ENCODE measurements at places on chromosomes 5 and 9. TPM values are rescaled to one million over a fixed set of nuclear protein-coding genes. Genes with fewer than 3 reads are reported as not detected.

Gene FAM170A
- not detected for total RNA-seq

DNA sequence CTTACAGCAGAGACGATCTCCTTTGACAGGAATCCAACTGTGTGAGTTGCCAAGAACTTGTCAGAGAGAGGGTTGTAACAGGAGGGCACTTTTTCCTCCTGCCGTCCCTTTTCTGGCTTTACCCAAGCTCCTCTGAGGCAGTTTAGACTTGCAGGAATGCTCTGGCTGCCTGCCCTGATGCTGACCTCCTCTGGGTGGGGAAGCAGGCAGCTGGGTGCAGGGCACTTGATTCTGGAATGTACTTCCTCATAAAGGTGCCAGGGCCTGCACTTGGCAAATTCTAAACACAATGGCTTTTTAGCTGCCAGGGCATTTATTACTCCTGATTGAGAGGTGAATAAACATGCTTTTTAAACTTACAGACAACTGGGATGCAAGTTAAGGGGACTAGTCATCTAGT lies 190.4 kb downstream of the EPB41L4A start:
- DNase-seq, result peak; percentile 87

Gene TIMD4
- not detected for total RNA-seq

Gene TEX48
- total RNA-seq, result not detected

Gene FOXI1
- not detected for total RNA-seq

Gene SPATA31C1
- total RNA-seq, result not detected

Gene CTNND2
- total RNA-seq, result not detected

Gene RAB3C
- total RNA-seq, result not detected

DNA sequence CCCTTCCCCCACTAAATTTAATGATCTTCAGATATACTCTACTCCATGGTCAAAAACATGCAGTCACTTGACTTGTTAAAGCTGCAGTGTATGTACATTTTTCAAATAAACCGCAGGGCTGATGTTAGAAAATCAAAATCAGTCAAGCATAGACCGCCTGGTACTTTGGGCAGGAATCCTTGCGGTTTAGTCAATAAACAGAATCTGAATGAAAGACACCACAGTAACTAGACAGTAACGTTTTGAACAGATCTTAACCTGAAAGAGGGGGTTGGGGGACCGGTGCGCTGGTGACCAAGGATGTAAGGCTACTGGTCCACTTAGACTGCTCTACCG lies 188.8 kb downstream of the BNC2 start:
- DNase-seq, result no peak

Gene OR13C5
- not detected for total RNA-seq

Gene UAP1L1
- total RNA-seq, result 3.7 TPM

DNA sequence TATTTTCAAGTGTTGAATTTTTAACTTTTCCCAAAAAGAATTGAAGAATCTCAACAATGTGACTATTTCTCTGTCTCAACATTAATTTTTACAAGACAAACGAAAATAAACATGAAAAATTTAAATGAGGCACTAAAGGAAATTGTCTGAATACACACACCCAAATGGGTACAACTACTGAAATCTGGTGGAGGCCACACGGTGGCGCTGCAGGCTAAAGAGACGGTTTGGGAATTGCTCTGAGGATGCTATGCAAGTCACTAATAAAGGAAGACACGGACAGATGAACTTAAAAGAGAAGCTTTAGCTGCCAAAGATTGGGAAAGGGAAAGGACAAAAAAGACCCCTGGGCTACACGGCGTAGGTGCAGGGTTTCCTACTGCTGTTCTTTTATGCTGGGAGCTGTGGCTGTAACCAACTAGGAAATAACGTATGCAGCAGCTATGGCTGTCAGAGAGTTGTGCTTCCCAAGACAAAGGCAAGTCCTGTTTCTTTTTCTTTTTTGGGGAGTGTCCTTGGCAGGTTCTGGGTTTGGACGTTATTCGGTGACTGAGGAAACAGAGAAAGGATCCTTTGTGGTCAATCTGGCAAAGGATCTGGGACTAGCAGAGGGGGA lies at the start of gene PCDHB10:
Gene PCDHB10, plus strand, starts transcription at position 244 of the 616 bp plus-strand sequence. Its CDS starts 200 bp downstream, at position 444.
- DNase-seq, result peak; percentile 60

GRCh38 chr5:157571357-157571827 lies 4.2 kb downstream of the ADAM19 start:
- no peak for DNase-seq

- DNase-seq, result no peak
Observed at GRCh38 chr5:120062515-120062917, 401.6 kb upstream of the PRR16 start.

DNA sequence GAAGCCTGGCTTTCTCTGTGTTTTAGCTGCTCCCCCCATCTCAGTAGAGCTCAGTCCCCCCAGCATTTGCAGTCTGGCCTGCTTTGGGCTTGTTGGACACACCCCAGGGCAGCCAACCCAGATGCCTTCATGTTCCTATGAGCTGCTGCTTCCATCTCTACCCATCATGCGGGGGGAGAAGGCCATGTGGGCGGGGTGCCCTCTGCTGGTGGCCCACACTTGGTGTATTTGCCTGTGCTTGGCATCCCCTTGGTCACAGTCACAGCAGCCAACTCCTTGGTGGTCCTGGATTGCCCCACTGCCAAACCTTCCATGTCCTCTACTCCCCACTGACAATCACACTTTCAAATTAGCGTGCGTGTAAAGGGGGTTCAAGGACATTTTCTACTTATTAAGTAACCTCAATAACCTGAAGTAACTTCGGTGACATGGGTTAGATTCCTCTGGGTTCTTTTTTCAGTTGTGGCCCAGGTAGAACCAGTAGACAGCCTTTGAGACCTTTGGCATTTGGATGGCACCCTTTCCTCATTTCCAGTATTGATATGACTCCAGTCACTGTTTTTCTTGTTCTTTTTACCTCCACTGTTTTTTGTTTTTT lies 42.8 kb downstream of the SNX30 start:
- DNase-seq, result peak; percentile 71

DNA sequence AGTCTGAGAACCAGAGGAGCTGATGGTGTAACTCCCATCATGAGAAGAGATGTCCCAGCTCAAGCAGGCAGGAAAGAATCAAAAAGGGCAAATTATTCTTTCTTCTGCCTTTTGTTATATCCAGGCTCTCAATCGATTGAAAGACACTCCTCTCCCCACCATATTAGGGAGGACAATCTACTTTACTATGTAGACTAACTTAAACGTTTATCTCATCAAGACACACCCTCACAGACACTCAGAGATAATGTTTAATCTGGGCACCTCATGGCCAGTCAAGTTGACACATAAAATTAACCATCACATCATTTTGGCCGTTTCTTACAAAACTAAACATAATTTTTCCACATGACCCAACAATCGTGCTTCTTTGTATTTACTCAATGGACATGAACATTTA lies 534.3 kb upstream of the RORB start:
- no peak for DNase-seq

DNA sequence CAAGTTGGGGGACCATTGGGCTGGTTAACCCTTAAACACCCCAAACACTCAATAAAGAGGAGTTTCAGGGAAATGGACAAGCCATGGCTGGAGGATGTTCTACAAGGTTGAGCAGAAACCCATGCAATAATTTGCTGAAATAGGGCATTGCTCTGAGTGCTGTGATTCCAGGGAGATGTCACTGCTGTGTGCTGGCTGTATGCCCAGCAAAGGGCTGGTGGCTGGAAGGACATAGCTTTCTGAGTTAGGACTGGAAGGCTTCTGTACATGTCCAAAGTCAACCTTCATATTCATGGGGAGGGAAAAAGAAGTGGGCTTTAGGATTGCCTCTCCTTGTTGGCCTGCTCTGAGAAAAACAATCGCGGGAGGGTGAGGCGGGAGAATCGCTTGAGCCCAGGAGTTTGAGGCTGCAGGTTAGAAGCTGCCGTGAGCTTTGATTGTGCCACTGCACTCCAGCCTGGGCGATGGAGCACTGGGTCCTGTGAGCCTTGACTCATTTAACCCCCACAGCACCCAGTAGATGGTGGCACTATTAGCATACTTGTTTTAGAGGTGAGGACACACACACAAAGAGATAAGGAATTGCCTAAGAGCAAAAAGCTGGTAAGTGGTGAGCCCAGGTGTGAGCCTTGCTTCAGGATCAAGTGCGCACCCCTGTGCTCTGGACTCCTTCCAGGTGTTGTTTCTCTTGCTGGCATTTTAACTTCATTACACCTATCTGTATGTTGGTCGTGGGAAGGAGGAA lies 20.4 kb downstream of the IL12B start:
- no peak for DNase-seq

GRCh38 chr5:32949286-32949970 lies 238.3 kb downstream of the NPR3 start:
- DNase-seq, result peak; percentile 29

Gene CCDC171
- total RNA-seq, result 1.8 TPM

DNA sequence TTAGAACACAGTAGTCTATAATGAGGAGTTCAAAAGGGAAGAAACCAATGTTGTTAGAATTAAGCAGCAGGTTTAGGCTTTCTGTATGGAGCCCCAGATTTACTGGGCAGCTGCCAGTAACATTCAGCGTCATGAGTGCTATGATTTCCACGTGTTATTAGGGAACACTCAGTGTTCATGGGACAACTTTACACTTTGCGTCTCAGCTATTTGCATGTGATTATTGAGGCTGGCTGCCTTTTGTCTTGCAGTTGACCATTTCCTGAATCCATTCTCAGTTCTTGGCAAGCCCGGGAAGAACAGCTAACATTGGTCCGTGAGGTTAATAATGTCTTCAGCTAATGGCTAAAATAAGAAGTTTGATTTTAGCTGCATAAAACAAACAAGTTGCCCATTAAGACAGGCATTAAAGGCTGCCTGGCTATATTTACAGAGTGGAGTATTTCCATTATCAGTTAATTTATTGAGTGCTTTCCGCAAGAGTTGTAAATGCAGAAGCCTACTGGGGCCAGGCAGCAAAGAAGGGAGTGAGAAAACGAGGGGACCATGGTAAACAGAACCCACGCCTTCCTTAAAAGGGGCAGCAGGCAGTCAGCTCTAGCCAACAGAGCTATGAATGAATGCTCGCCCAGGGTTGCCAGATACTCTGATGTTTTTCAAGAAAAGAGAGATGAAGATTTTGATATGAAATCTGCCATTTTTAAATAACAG lies 120.9 kb downstream of the PIP5K1B start:
- no peak for DNase-seq

Measured in MCF 10A (cell line).